ENCODE measurements at places on chromosomes 11 and 22. TPM values are rescaled to one million over a fixed set of nuclear protein-coding genes. Genes with fewer than 3 reads are reported as not detected.

SORL1 gene
- 74.2 TPM for total RNA-seq

MMP12 gene
- not detected for total RNA-seq

KCNK7 gene
- 0.25 TPM for total RNA-seq

- DNase-seq, result no peak
Observed at GRCh38 chr11:105189581-105189980, 50.0 kb upstream of the CARD18 start.

DNA sequence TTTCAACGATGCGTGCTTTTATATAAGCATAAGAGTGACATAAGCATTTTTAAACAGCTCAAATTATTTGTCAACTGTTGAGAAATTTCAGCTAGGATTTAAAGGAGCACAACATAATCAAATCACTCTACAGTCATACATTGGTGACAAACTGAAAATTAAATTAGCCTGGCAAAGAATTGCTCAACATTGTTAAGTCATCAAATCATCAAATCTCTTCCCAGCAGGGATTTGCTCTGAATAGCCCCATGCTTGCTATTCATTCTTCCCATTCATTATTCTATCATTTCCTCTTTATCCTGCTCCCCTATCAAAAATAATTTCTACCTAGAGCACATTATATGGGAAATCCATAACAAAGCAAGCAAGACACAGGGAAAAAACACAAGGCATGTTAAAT is 198.7 kb upstream of the LUZP2 start:
- no peak for DNase-seq

DNA sequence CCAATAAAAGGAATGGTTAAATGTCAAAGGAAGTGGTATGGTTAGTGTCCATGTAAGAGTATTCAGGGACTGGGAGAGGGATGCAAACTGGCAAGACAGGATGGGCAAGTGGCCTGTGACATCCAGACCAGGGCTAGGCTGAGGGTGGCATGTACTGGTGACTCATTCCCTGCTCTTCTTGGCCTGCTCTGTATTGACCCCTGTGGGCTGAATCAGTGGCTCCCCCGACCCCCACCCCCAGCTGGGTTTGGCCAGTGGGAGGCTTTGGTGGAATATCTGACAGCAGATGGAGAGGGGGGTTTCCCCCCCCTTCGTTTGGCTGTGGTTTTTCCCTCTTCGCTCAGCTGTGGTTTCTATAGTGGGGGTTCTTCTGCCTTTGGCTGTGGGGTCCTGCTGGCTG is 87.7 kb downstream of the CSNK2A3 start:
- no peak for DNase-seq

DNA sequence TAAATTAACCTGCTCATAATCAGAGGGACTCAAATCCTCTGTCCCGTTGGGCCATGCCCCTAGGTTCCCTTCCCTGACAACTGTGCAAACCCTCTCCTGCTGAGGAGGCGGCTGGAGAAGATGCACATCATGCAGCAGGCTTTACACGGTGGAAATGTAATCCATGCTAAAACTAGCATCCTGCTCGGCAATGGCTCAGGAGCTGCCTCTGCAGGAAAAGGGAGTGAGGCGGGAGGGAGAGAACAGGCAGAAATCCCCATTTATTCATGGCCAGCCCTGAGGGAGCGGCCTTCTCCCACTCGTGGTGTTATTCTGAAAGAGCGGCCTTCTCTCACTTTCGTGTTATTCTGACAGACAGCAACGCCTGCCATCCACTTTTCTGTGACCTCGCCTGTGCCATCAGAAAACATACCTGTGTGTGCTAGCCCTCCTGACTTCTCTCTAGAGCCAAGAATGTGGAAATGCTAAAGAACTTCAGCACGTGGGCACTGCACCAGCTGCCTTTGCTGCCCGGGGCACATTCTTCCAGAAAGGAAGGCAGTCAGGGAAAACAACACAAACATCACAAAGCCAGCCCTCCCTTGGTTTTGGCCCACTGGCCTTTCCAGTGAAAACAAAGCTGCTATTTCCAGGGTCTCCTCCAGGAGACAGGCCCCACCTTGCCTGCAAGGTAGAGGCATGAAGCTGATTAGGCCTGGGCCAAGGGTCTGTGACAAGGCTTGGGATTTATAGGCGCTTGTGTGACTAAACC is 62.9 kb upstream of the BID start:
- peak; percentile 95 for DNase-seq

MAPK1 gene
- 128 TPM for total RNA-seq

SWAP70 gene
- total RNA-seq, result 61.0 TPM

MRGPRE gene
- 0.22 TPM for total RNA-seq

AMOTL1 gene
- 52.3 TPM for total RNA-seq

RIC3 gene
- 30.7 TPM for total RNA-seq

GRCh38 chr22:35631597-35631996 is 14.5 kb upstream of the MB start:
- DNase-seq, result no peak

PKDREJ gene
- 0.06 TPM for total RNA-seq

DNA sequence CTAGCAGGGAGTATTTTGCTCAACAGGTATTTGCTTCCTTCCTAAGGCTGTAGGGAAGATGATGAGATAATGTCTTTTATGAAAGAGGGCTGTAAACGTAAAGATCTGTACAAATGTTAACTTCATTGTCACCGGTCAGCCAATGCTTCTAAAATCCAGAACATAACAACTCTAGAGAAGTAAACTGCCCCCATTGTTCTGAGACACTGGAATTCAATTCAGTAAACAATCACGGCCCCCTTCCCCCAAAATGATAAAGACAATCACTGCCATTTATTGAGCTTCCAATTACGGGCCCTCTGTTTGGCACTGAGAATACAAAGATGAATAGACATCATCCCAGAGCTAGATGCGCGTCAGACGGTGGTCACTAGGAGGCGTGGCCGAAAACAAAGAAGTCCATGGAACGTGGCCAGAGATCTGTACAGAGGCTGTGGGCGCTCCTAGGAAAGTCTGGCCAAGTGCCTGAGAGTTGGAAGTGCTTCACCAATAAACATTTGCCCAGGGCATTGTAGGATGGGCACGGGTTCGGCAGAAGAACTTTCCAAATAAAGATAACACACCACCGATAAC is 576 bp downstream of the TMEM258 start:
- peak; percentile 93 for DNase-seq

- no peak for DNase-seq
Observed at GRCh38 chr22:29388759-29389090, 355 bp upstream of the AP1B1 start.

C11orf87 gene
- not detected for total RNA-seq

DNA sequence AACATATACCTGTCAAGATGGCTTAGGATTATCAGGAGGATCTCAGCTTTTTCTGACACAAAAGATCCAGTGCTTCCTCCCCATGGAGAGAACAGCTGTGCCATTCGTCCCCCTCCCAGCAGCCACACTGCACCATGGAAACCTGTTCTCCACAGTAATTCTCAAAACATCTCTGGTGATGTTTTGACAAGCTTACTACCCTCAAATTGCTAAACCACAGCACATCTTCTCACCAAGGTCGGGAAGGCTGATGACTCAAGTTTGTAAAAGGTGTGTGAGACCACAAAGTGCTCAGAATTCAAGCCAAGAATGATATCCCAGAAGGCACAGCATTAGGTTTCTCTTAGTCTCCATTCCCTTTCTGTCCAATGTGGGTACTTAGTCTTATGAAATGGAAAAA is 3.9 kb upstream of the RAB38 start:
- DNase-seq, result no peak

GRCh38 chr11:59822989-59823566 is 12.5 kb upstream of the MRPL16 start:
- peak; percentile 37 for DNase-seq

FHIP1B gene
- total RNA-seq, result 42.5 TPM

GRCh38 chr11:45590743-45591142 is 74.7 kb downstream of the CHST1 start:
- DNase-seq, result no peak

DNA sequence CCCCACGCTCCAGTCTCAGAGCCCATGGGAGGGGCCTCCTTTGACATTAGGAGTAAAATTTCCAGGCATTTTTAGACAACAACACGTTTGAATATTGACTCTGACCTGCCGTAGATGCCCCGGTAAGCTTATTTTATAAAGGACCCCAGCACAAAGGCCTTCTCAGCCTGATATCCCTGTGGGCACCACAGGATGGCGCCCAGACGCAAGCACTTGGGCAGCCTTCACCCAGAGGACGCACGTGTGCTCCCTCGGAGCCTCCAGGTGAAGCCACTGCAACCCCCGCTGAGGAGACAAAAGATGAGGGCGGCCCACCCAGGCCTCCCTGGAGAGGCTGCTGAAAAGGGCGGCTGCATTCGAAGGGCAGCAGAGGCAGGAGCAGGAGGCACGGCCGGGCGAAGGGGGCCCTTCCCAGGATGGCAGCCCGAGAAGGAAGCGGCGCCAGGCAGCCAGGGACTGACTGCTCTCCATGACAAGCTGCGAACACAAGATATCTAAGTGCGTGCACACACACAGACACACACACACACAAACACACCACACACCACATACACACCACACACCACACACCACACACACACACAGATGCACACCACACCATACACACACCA is 15.2 kb upstream of the TH start:
- peak; percentile 71 for DNase-seq

DNA sequence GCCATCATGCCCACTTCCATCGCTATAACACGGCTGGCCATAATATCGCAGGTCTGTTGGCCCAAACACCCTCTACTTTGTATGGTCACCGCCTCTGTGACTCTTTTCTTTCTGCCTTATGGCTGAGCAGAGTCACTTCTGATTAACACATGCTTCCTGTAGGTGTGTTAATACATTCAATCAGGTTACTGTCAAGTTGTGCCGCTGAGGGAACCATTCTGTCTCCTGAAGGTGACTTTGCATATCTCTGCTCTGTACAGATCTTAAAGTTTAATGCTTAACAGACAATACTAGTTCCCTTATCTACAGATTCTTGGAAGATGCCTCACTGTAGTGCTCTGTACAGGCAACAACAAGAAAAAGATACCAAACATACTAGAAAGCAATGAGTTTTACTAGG is 393.1 kb downstream of the CADM1 start:
- no peak for DNase-seq

TP53I11 gene
- total RNA-seq, result 35.3 TPM

OSBP2 gene
- 4.0 TPM for total RNA-seq

MS4A3 gene
- not detected for total RNA-seq

LRP5 gene
- 71.3 TPM for total RNA-seq

DNA sequence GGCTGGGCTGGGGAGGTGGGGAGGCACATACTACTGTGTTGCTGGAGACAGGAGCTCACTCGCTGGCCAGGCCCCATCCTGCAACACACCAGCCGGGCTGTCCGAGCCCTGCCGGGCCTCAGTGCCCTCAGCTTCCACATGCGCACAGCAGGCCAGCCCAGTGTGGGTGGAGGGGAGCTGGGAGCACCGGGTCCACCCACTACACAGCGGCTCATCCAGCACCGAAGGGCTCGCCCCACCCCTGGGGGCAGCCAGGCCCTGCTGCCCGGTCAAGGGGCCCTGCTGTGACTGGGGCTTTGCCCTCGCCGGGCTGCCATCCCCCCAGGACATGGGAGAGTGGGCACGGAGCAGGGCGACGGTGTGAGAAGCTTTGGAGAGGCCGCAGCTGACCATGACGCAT is 9.3 kb downstream of the TTLL8 start:
- DNase-seq, result no peak

GRCh38 chr11:115963156-115963555 is 458.9 kb upstream of the CADM1 start:
- DNase-seq, result no peak

HEPACAM gene
- total RNA-seq, result not detected

DNA sequence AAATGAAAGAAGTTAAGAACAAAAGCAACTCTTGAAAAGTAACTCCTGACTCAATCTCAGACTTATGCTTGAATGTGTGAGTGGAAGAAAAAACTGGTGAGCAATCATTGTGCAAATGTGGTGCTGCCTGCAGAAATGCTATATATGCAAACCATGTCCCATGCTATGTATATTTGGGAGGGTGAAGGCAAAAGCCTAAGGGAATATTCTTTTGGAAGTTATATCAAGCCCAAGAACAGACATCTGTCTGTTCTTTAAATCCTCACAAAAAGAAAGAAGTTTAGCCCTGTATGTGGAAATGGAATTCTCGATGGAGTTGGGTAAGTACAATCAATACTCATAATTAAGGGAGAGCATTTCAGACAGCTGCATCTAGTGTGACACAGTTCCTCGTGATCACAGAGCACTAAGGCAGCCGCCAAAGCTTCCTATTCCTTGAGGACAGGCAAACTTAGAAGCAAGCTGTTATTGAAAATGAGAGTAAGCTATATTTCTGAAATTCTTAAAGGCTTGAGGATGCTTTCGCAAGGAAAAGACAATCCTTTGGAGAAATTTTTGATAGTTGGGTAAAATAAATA is 406.5 kb upstream of the CHORDC1 start:
- no peak for DNase-seq

SAA4 gene
- 1.3 TPM for total RNA-seq
